Tracheal epithelial cell (primary cell): ENCODE measurements at places on chromosomes 12 and 14. TPM values are rescaled to one million over a fixed set of nuclear protein-coding genes. Genes with fewer than 3 reads are reported as not detected.

The CYP46A1 gene
- not detected in 2 replicates for total RNA-seq

The SPTSSA gene
- total RNA-seq = 9.2 and 10.4 TPM in 2 replicates

The KDM2B gene
- 25.2 and 34.7 TPM in 2 replicates for total RNA-seq

The FOXG1 gene
- total RNA-seq = not detected in 2 replicates

The RNASE7 gene
- 13.6 and 36.1 TPM in 2 replicates for total RNA-seq

The FSCB gene
- not detected in 2 replicates for total RNA-seq

The PA2G4 gene
- total RNA-seq = 169 and 181 TPM in 2 replicates

The GPR65 gene
- not detected in 2 replicates for total RNA-seq

The ADAM20 gene
- 0.43 and 0.96 TPM in 2 replicates for total RNA-seq

The SLC5A8 gene
- not detected in 2 replicates for total RNA-seq

The P2RX7 gene
- 0.43 and 0.72 TPM in 2 replicates for total RNA-seq

The EPS8 gene
- 15.2 and 28.1 TPM in 2 replicates for total RNA-seq

The PLEK2 gene
- total RNA-seq = 50.1 and 88.7 TPM in 2 replicates

The KRT77 gene
- not detected in 2 replicates for total RNA-seq

The EML5 gene
- 0.96 TPM in 1 of 2 replicates, not detected in the other for total RNA-seq

The ADAM21 gene
- 0.48 and 0.64 TPM in 2 replicates for total RNA-seq

The WNT5B gene
- total RNA-seq = 0.43 and 27.7 TPM in 2 replicates

The LMNTD1 gene
- not detected in 2 replicates for total RNA-seq

The CIPC gene
- total RNA-seq = 11.1 and 14.3 TPM in 2 replicates

The EPYC gene
- not detected in 2 replicates for total RNA-seq

The PCED1B gene
- 0.48 and 0.85 TPM in 2 replicates for total RNA-seq

The HVCN1 gene
- 0.48 and 0.85 TPM in 2 replicates for total RNA-seq

The ACTN1 gene
- 115 and 319 TPM in 2 replicates for total RNA-seq

The RAD9B gene
- 0.21 and 0.24 TPM in 2 replicates for total RNA-seq
